ENCODE measurements at places on chromosomes 3 and 15.

- no peak for DNase-seq
These were observed 321.5 kb upstream of the CBLB start for GRCh38 chr3:106190296-106190695.

DNA sequence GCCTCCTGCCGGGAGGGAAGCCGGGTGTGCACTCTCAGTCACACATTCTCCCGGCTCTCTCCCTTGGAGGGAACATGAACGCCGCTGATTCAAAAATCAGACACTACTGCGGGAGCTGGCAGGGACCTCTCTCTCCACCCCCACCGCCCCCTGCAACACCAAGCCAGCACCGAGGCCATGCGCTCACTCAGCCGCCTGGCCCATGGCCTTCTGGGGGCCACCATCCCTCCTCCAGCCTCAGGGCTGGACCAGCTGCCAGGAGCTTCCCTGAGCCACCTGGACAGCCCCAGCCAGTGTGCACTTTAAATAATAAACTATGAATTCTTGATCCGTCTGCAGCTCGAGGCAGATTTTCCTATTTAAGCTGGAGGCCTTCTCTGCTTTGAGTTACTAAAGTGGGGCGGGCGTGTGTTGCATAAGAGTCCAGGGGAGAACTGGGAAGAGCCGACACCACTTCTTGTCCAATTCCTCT, 30.6 kb downstream of the ADAMTS17 start:
- DNase-seq, result no peak

GRCh38 chr15:51814606-51815005, 14.8 kb upstream of the TMOD3 start:
- DNase-seq, result no peak

DNA sequence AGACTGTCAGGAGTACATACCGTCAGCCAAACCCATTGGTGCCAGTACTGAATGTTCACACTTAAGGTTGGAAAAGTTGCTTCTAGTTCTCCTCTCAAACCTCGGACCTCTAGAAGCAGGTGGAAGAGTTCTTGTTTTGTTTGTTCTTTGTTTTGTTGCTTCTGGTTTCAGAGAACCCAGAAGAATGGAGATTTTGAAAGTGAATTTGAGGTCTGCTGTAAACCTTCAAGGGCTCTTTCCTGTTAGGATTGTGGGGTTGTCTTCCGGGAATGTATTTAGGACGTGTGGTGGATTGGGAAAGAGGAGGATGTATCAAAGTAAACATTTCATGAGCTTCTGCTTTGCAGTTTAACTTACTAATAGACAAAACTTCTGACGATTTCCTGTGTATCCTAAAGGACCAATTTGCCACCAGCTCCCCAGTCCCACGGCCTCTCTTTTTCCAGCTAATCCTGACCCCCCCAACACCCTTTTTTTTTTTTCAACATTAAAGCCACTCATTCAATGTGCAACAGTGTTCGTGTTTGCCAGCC, 50.3 kb downstream of the FILIP1L start:
- DNase-seq, result no peak

- DNase-seq, result no peak
These were observed 1076.1 kb downstream of the AGBL1 start for GRCh38 chr15:87155771-87156170.

GRCh38 chr15:89760303-89761008, 9.4 kb upstream of the MESP1 start:
- peak; percentile 75 for DNase-seq

DNA sequence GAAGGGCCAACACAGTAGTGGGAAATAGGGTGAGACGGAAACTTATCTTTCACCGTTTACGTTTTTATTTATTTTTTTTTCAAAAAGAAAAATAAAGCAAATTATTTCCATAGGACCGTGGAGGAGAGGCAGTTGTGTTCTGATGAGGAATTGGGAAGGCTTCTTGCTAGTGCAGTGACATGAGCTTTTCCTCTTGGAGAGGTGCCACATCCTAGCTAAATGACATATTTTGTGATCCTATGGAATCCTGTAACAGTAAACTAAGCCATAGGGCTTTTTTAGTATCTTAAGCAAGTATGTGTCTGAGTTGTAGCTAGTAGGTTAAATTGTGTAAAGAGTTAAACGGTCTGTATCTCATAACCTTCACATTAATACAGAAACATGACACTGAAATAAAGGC, 609.9 kb downstream of the RBMS3 start:
- DNase-seq, result no peak

DNA sequence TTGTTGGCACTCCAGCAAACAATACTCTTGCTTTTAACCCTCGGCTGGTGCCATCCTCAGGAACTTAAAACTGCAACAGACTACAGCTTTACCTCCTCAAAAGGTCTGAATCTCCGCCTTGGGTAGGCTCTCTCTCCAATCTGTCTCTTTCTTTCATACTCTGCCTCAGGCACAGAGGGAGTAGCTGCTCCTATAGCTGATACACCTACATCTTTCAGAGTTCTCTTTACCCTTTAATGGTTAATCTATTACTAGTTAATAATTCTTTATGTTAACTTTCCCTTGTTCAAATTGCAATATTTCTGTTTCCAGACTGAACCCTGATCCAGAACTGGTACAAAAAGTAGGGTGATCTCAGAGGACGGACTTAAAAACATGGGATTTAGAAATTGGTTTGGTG, 66.2 kb downstream of the MAP4 start:
- DNase-seq, result no peak

DNA sequence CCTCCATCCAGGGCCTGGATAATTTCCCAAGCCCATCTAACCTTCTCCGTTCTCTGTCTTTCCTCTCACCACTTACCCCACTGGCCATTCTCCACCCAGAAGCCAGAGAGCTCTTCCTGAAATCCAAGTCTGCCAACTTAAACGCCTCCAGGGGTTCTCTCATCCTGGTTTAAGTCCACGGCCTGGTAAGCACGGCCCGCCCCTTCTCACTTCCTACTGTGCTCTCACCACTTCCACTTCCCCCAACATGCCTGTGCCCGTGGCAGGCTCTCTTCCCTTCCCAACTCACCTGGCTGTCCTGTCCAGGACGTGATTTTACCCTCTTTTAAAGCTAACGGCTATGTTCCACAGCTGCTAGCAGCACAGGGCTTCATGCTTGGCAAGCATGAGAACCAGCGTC, 1.7 kb upstream of the CX3CR1 start:
- no peak for DNase-seq

GRCh38 chr3:138188013-138188730, 1.1 kb downstream of the ARMC8 start:
- no peak for DNase-seq

DNA sequence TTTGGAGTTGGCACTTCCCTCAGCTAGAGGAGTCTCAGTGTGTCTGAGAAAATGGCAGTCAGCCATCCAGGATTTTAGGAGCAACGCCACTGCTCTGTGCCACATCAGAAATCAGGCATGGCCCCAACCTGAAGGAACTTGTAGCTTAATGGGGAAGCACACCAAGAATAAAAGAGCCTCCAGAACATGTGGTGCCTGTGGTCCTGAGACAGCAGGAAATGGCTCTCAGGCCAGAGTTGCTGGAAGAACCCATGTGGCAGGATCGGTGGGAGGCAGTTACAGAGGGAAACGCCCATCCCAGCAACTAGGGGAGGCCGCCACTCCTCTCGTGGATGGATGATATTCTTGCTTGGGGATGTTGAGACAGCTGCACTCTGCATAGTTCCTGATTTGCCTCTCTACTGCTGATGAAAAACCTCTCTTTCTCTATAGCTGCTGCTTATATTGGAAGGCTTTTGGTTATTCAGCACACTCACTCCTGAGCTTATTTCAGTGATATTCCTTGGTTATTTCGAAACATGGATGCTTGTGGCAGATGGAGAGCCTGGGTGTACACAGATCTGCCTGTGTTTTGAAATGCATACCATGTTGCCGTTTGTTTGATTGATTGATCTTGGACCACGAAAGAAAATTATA, 52.4 kb downstream of the KLHL25 start:
- no peak for DNase-seq

DNA sequence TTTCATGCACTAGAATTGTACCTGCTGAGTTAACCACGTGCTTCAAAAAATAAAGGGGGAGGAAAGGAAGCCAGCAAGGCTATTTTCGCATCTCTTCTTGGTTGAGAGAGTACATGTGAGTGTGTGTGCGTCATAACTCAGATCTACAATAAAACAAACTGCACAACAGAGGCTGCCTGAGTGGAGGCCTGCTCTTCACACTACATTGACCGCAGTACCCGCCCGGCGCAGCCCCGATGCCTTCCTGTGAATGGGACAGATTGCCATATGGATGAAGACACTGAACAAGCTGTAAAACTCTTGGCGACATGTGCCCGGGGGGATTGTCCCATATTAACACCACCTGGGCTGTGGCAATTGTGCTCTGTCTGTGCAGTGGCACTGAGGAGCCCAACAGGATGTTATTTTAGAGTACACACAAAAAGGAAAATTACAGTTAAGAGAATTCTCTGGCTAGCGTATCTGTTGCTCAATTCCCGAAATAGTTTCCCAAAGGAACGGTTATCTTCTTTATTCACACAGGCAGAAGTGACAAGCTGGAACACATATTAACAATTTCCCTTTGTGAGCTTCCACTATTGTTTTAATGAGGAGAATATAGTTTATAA, 551.5 kb downstream of the FOXP1 start:
- peak; percentile 55 for DNase-seq

DNA sequence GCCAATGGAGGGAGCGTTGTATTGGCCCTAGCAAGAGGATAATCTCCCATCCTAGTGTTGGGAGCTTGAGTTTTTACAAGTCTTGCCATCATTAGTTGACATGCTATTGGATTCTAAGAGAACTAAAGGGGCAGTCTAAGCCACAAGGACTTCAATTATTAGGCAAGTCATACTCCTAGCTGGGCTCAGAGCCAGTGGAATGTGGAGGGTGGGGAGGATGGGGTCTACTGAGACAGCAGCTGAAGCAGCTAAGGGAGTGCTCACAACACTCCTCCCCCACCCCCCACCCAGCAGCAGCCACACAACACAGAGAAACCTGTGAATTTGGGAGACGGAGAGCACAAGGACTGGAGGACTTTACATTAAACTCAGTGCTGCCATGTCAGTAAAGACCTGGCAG, 27.9 kb downstream of the FRG2C start:
- no peak for DNase-seq

DNA sequence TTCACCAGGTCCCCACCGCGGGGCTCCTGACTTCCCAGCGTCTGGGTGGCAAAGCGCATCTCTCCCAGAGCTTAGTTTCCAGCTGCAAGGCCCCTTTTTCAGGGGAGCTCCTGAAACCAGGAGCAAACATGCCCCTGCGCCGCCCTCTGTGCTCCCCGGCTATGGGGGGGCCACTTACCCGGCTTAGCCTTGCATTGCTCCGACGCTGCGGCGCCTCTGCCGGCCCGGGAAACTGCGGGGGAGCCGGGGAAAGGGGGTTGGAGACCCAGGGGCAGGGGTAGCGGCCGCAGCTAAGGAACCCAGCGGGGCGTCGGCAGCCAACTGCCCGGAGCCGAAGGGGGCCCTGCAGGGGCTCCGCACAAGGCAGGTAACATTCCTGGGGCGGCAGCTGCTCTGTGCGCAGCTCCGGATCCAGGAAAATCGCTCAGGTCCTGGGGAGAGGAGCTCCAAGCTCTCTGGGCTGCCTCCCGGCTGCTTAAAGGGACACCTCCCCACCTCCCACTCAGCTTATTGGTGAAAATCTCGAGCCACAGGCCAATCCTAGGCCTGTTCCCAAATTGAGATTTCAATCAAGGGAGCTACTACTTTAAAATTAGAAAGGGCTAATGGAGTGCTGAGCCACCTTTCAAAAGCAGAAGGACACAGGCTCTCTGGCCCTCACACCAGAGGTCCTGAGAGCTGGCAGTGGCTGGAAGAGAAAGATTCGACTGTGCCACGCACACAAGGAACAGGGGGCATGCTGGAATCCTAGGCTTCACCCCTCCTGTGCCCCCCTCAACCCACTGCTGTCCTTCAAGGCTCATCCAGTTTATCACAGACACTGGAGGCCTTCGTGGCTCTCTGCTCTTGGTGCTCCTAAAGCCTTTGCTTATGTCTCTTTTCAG, 42.7 kb upstream of the PRICKLE2 start:
- no peak for DNase-seq

GRCh38 chr3:156406393-156406792, 148.5 kb downstream of the SSR3 start:
- DNase-seq, result no peak

DNA sequence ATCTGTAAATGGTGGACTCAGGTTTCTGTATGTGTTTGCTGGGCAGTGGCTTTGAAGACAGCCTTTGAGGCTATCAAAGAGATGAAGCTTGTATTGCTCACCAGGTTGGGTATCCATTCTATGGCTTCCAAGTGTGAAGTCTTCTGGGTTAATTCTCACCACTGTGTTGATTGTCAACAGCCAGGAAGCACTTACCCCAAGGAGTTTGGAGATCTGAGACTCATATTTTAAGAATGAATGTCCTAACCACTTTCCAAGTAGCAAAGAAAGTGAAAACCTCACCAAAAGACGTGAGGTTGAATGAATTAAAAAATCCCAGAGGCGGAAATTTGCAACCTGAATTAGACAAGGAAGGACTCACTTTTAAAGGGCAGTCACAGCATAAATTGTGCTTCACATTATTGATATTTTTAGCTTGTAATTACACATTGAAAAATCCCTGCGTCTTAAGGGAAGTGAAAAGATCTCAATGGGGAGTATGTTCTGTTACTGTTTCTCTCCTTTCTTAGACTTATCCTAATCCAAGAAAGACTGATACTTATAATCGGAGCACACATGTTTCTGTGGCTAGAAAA, 304.0 kb upstream of the TPRG1 start:
- no peak for DNase-seq

Data from activated B cell treated with CpG ODN at 0.5 μM for 24 hours (primary cell).